Inflammatory macrophage treated with lipopolysaccharide for 4 hours (primary cell): ENCODE measurements at places on chromosomes 12 and 14.

DNA sequence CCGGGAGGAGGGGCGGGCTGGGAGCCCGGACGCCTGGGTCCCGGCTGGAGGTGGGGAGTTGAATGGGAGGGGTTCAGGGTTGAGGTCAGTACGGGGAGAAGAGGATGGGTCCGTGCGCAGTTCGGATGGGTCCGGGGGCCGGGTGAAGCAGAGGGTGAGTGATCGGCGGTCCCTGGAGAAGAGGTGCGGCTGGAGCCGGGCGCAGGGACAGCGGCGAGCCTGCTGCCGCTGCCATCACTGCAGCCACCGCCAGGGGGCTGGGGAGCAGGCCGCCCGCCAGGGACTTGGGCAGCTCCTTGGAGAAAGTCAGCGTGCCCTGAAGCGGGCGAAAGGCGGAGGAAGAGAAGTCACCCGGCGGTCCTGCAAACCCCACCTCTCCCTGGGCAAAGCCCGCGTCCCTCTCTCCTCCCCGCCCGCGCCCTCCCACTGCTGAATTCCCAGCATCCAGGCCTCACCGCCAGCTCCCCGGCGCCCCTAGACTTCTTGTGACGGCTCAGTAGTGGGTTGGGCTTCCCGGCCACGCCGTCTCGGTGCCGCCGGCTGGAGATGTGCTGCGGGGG is 6.0 kb upstream of the GPR84 start:
- DNase-seq, result peak; percentile 55

- no peak for DNase-seq
Measured at GRCh38 chr12:13428538-13429265, 232.2 kb downstream of the EMP1 start.

GRCh38 chr14:69351385-69351784 is 46.7 kb downstream of the ERH start:
- peak; percentile 32 for DNase-seq

- DNase-seq, result peak; percentile 42
Measured at GRCh38 chr12:56020423-56021184, at the start of gene IKZF4. TSS of gene IKZF4 (plus strand) at chr12:56021043. CDS start at chr12:56021494, 451 bp downstream.

DNA sequence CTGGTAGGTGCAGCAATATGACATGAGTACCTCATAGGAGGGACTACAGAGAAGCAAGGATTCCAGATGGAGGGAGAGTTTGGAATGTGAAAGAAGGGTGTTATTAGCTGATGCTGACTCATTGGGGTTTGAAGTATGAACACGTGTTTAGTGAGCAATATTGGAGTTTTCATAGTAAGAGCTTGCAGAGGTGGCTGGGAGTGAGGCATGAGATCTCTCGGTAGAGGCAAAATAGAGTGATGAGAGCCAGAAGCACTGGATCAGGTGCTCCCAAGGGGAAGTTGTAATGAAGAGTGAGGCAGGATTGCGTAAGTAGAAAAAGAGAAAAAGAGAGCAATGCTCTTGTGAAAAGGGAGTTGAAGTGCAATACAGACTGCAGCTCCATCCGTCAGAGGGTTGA is 42.1 kb downstream of the MGST1 start:
- DNase-seq, result peak; percentile 78

GRCh38 chr14:42391146-42391834 is 784.6 kb downstream of the LRFN5 start:
- DNase-seq, result no peak
